ENCODE measurements at places on chromosomes 4 and X.

DNA sequence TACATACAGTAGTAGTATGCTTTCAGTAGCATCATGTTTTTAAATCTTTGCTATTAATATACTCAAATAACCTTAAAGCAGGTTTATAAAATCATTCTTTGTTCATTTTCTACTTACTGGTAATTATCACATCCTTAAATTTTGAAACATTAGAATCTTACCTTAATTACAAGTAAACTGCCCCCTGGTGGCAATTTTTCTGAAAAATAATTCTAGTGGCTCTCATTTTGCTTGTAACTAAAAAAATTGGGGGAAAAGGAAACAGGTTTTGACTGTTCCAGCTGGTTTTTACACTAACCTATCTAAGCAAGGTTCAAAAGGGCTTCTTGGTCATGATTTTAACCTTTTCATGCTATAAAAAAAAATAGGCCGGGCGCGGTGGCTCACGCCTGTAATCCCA, 18.5 kb upstream of the DCAF4L1 start:
- DNase-seq: no peak

GRCh38 chr4:5689065-5689464, 19.3 kb downstream of the EVC2 start:
- no peak for DNase-seq

- no peak for DNase-seq
Measured at GRCh38 chrX:68121371-68121770, 311.9 kb downstream of the OPHN1 start.

DNA sequence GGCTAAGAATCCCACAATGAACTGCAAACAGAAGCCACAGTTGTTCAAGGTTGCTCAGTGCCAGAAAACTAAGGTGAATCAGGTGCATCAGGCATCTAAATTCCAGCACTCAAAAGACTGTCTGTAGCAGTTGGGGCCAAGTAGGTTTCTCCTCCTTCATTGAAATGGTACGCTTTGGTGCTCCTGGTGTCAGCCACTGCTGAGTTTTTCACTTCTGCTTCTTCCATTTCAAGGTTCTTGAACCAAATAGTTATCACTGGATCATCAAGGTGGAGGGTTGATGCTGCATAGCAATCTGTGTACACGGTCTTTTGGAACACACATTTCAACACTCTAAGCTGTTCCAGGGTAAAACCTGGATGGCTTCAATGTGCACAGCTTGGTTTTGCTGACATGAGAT, 74.4 kb downstream of the TMA16 start:
- DNase-seq: no peak

DNA sequence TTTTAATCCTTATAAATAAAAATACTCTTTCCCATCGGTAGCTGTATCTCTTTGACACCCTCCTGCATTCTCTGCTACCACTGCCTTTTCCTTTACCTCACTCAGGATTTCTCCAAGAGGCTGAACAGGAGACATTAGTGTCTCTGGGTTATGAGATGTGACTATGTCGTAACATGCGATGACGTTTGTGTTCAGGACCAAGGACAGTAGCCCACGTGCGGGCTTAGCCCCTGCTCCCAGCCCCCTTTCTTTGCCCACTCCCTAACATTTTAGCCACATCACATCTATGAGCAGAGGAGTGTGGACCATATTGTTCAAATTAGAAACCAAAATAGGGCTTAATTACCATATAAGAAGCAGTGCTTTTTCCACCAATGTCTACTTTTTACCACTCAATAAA, 369.3 kb downstream of the FBXW7 start:
- no peak for DNase-seq

DNA sequence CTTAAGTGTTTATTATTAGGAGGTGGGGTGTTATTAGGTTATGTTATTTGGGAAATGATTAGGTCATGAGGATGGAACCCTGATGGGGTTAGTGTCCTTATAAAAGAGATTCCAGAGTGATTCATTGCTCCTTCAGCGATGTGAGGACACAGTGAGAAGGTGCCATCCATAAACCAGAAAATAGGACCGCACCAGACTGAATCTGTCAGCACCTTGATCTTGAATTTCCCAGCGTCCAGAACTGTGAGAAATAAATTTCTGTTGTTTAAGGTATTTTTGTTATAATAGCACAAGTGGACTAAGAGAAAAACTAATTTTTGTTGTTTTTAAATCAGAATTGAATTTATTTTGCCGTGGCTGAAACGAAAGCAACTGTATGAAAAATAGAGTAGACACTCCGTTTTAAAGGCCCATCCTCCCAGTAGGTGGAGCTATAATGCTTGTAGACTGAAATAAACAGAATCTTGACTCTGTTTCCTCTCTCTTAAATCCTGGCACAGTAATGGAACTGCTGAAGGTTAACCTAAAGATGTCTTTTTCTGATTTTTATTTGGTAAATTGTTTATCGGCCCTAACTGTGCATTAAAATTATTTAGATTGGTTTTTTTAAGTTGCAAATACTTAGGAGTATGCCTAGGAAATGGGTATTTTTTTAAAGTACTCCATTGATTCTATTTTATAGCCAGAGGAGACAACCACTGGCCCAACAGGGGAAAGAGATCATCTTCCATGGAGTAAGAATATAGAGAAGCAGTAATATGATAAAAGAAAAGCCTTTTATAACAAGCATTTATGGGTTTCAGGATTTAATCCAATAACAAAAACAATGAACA, 133.2 kb upstream of the ADAMTS3 start:
- DNase-seq: no peak

DNA sequence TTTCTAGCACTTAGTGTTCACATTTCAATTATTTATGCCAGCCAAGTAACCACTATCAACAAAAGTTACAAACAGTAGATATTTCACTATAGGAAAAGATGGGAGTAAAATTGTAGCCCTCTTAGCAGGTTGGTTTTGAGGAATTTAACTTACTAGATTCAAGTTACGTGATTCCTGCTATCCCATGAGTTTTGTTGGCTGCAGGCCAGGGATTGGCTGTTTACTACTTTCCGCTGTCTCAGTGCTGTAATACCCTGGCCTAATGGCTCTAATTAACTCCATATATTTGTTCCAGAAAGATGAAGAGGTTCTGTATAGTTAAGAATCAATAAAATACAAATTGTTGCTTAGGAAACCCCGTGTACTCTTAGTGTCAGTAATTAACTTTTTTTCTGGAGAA, 55.5 kb upstream of the MAGED1 start:
- peak; percentile 75 for DNase-seq
